Activated T-cell treated with anti-CD3 and anti-CD28 coated beads, Interleukin-2, amount 50 U/mL, for 4 hours (primary cell): ENCODE measurements at places on chromosomes 12 and 14. TPM values are rescaled to one million over a fixed set of nuclear protein-coding genes. Genes with fewer than 3 reads are reported as not detected.

GRCh38 chr14:100893228-100893601 is 10.3 kb downstream of the RTL1 start:
- no peak for DNase-seq

- DNase-seq, result no peak
These were observed 26.6 kb downstream of the PRKCH start for GRCh38 chr14:61347826-61348443.

DNA sequence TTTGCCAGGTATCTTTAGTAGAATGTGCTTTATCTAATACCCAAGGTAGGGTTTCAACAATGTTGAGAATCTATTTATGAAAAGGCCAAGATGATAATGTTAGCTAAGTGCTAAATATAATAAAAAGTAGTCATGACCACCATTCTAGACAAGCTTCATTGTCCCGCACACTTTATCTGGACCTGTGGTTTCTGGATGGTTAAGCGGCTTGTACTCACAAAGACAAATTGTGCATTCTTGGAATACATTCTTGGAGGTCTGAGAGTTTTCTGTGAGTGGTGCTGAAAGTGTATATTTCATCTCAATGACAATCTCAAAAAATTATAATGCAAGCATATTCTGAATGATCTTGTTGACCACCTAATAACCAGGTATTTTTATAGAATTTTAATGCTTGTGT is 646.9 kb downstream of the DIO2 start:
- DNase-seq, result no peak

DNA sequence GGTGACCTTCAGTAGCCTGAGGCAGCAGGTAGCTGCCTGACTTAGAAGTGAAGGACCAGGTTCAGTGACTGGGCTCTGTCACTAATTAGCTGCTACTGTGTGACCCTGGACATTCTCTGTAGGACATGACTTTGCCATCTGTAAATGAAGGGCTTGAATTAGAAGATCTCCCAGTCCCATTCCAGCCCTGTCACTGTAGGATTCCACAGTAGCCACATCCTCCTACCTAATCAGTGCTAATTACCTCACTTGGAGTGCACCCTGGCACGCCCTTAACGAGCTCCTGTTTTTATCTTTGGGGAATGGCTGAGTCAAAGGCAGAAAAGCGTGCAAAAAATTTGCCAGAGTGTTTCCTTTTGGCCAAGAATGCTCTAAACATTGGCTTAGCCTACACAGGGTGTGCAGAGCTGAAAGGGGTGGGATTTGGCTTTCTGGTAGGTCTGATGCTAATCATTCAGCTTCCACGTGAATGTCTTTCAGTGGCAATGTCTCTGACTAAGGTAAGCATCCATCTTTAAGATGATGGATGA is 6.8 kb downstream of the NTF3 start:
- no peak for DNase-seq

GRCh38 chr12:11607313-11608081 is 42.0 kb upstream of the ETV6 start:
- no peak for DNase-seq

- DNase-seq, result no peak
These were observed 34.5 kb upstream of the RAB35 start for GRCh38 chr12:120150919-120151525.

GRCh38 chr14:58200846-58201245 is 897 bp downstream of the ACTR10 start:
- DNase-seq, result no peak

GRCh38 chr12:126346087-126346486 is 1280.9 kb downstream of the AACS start:
- DNase-seq, result no peak

GRCh38 chr12:116135209-116135930 is 142.1 kb downstream of the MED13L start:
- DNase-seq, result no peak

DNA sequence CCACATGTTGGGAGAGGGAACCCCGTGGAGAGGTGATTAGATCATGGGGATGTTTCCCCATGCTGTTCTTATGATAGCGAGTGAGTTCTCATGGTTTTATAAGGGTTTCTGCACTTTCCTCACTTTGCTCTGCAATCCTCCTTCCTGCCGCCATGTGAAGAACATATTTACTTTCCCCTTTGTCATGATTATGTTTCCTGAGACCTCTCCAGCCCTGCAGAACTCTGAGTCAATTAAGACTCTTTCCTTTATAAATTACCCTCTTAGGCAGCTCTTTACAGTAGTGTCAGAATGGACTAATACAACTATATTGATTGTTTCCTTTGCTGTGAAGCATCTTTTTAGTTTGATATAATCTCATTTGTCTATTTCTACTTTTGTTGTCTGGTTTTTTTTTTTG is 13.1 kb upstream of the RASSF9 start:
- no peak for DNase-seq

DNA sequence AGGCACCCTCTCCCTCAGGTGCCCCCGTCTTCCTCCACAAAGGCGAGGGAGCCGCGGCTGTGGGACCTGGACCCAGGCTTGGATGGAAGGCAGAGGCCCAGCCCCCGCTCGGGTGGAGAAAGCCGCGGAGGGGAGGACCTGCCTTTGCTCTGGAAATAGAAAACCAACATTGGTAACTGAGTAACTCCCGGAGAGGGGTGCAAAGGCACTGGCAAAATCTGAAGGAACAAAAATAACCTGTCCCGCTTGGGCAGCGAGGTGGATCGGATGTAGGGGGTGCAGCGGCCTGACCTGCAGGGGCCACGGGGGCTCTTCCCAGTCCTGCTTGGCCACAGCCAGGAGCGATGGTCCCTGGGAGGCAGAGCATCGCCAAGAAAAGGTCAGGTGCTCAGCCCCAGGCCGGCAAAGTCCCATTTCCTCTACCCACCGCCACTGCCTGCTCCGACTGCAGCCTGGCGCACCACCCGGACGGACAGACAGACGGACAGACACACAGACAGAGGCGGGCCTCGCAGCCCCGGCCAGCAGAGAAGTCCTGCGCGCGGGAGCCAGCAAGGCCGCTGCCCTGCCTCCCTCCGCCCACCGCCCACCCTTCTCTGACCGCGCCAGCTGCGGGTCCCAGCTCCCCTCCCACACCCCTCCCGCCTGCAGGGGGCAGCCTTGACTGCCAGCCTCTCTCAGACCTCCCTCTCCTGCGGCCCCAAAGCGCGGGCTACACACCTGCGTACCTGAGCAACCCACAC is 21.4 kb upstream of the TMEM106C start:
- peak; percentile 34 for DNase-seq

DNA sequence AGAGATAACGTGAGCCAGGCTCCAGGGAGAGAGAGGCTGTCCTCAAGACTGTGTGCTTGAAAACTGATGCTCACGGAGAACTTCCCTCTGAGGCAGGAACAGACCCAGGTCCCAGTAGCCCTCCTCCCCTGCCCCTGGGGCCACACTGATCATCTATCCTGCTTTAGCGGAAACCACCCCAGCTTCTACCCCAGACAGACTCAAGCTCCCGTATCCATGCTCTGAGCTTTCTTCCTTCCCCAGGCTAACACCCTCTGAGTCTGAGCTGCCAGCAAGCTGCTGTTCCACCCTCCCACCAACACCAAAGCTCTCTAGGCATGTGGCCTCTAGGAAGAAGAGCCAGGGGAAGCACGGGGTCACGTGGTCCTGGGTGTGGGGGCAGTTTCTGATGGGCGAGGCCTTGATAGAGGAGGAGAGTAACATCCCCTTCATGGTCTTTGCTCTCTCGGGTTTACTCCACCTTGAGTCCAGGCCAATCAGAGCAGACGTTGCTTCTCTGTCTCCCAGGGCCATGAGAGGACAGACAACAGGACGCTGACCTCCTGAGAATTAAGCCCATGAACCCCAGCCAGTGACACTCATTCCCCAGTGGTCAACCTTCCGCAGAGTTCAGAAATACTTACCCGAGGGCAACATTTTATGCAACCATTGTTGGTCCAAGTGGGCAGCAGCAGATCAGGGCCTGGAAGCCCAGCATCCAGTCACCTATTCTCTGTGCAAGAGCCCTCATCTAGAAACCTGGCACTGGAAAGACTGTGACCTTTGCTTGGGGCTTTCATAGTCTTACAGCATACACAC is 1.4 kb downstream of the PCK2 start:
- peak; percentile 35 for DNase-seq

DNA sequence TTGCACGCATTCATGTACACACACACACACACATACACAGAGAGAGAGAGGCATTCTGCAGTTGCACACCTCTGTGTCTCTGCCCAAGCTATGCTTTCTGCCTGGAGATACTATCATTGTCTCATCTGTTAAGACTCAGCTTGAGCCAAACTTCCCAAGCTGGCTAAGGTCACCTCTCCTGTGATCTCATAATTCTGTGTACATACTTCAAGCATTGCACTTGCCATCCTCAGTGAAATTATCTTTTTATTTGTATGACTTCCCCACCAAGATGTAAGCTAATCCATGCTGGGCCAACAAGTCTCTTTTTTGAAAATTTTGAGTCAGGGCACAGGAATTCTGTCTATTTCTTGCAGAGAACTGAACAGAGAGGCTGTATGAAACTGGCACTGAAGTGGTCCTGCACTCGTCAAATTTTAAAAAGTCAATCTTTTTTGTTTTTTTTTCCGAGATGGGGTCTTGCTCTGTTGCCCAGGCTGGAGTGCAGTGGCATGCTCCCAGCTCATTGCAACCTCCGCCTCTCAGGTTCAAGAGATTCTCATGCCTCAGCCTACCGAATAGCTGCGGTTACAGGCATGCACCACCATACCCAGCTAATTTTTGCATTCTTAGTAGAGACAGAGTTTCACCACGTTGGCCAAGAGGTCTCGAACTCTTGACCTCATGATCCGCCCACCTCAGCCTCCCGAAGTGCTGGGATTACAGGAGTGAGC is 44.3 kb downstream of the TMTC1 start:
- no peak for DNase-seq

- no peak for DNase-seq
These were observed 12.8 kb downstream of the MTHFD1 start for GRCh38 chr14:64400829-64401459.

DNA sequence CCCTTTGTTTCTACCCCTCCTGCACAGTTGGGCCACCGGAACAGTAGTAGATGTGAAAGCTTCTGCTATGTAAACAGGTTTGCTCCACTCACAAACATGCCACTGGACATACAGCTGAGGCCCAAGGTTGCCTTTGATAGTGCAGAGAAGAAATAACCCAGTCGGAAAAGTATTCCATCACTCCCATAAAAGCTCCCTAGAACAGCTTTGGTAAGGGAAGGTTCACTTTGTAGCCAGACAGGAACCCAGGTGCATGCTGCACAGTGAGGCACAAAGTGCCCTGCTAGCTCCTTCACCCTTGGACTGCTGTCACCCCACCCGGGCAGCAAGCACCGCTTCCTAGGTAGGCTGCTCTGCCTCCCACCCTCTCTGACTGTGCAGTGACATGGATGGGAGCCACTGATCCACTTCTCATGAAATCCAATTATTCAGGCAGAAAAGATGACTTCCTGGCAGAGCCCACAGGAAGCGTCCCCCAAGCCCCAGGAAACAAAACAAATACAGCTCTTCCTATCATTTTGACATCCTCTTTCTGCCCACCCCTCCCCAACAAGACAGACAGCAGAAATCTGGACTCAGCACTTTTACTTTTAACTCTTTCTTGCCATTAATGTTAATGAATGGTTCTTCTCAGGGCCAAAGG is 100.2 kb downstream of the SRGAP1 start:
- no peak for DNase-seq

DNA sequence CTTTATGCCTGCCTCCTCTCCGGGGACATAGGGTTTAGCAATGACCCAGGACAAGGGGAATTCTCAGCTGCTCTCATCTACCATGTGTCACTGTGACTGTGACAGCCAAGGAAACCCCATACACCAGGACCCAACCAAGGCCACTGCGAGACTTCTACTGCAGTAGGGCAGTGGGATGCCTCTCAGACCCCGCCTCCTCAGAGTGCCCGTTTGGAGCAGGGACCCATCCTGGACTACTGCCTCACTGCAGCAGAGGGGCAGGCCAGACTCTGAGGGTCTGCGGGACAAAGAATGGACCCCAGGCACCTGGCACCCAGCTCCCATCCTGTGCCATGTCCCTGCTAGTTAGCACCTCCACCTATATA is 71.3 kb upstream of the DDX11 start:
- DNase-seq, result no peak

GRCh38 chr12:52081263-52081733 is 1.8 kb downstream of the SMIM41 start:
- DNase-seq, result no peak

DNA sequence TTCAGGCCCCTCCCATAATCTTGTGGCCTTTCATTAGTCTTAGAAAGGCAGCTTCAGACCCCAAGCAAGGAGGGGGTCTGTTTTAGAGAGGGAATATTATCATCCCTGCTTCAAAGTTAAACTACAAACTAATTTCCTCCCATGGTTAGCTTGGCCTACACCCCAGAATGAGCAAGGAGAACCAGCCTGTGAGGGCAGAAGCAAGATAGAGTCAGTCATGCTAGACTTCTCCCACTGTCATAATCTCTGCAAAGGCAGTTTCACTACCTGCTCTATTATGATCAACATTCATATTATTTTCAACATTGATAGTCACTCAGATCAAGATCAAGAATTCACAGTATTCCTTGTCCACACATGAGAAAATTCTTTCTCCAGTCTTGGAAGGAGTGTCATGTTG is 105.1 kb downstream of the GXYLT1 start:
- DNase-seq, result no peak

DNA sequence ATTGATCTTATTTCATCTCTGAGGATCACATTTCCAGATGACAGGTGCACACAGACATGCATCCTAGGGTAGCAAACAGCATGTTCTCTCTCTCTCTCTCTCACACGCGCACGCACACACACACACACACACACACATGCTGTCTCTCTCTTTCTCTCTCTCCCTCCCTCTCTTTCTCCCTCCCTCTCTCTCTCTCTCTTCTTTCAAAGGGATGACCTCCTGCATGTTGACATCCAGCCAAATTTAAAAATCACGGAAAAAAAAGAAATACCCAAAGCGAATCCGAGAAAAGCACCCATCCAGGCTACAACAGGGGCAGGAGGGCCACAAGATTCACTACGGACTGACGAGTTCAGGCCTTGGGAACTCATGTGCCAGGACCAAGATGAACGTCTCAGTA is 2.3 kb downstream of the KSR2 start:
- DNase-seq, result no peak

GRCh38 chr12:53543539-53543938 is 36.3 kb upstream of the NPFF start:
- DNase-seq, result peak; percentile 23

Gene AMIGO2
- 39.7 TPM for total RNA-seq

Gene PPFIBP1
- total RNA-seq, result 7.4 TPM

Gene LRRIQ1
- total RNA-seq, result not detected

Gene SLC17A8
- total RNA-seq, result not detected

Gene CLEC4D
- total RNA-seq, result not detected

Gene KLRC2
- 0.71 TPM for total RNA-seq

Gene CLEC4C
- total RNA-seq, result not detected
